Activated CD8-positive, alpha-beta memory T cell treated with anti-CD3 and anti-CD28 coated beads for 4 hours (primary cell): ENCODE measurements at places on chromosomes 1 and 21.

DNA sequence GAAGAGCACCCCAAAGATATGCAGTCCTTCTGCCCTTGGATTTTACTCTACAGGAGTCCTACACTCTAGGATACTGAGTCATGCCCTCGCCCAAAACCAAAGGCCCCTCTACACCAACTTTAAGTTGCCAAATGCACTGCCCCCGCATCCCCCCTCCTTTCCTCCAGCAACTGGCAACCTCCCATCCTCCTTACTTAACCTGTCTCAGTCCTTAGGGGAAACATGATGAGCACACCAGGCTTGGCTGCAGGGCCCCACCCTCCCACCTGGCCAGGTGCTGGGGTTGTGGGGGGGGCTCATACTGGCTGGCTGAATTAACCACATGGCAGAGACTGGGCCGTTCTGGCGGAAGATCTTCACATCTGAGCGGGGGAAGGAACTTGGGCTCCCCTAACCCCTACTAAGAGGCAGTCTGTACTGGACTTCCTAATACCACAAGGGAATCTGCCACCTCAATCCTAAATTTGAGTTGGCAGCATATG lies 1.2 kb downstream of the HDGF start:
- DNase-seq: no peak

GRCh38 chr1:32901823-32902534 lies 790 bp upstream of the TMEM54 start:
- no peak for DNase-seq

DNA sequence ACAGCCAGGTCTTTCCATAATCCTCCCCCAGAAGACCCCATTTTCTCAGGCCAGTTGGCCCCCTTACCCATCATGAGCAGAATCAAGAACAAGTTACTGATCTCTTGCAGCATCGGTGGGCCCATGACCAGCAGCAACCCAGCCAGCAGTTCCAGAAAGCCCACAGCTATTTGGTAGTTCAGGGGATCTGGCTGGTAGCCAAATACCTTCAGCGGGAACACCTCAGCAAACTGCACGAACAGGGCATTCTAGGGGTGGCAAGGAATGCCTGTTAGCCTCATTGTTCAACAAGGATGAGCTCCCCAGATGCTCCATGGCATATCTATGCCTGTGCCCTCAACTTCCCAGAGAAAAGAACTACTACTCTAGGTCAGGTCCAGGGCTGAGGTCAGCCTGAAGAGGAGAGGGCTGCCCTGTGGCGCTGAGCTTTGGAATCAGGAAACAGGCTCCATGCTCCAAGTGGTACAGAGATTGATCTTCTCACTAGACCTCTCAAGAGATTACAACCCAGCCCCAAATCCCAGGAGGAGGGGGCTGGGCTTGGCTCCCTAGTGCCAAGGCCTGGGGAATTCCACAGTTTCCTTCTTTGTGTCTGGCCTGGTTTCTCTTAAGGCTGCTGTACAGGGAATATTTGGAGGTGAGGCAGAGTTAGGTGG lies 1.3 kb downstream of the TMEM35B start:
- no peak for DNase-seq

DNA sequence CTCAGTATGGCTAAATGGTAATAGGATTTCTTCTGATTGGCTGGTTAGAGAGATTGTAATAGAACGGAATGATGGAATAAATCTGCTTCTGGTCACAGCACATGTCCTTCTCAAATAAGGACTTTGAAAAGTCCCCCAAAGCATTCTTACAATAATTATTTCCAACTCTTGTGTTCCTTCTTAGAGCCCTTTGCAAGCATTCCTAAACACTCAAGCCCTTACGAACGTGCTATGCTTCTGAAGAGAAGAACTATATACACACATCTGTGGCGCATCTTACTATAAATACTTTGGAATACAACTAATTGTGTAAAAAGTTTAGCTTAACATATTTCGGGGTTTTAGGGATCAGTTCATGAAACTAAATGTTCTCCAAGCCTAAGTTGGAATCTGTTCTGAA lies 25.6 kb downstream of the CLIC4 start:
- DNase-seq: no peak

GRCh38 chr1:28577738-28578536 lies 14.1 kb upstream of the RAB42 start:
- no peak for DNase-seq

GRCh38 chr1:247385283-247385682 lies 30.7 kb upstream of the NLRP3 start:
- DNase-seq: no peak

GRCh38 chr1:27873671-27874384 lies 1.5 kb downstream of the THEMIS2 start:
- no peak for DNase-seq

DNA sequence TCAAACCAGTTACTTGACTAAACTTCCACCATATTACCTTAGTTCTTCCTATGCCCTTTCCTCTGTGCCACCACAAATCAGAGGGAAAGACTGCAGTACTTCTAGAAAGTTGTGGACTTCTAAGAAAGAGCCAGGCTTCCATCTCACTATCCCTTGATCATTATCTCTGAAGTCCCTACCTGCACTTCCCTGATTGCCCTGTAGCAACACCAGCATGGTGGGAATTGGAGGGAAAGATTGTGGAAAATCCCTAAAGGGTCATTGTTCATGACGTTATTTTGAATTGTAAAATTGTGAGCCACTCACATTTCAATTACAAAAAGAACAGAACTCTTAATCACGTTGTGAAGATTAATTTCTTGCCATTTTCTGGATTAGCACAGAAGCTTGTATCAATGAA lies 23.4 kb upstream of the KIAA1614 start:
- no peak for DNase-seq

GRCh38 chr21:16742131-16742641 lies 770.7 kb upstream of the CXADR start:
- DNase-seq: no peak

GRCh38 chr1:23638188-23638619 lies 53.4 kb upstream of the RPL11 start:
- no peak for DNase-seq

DNA sequence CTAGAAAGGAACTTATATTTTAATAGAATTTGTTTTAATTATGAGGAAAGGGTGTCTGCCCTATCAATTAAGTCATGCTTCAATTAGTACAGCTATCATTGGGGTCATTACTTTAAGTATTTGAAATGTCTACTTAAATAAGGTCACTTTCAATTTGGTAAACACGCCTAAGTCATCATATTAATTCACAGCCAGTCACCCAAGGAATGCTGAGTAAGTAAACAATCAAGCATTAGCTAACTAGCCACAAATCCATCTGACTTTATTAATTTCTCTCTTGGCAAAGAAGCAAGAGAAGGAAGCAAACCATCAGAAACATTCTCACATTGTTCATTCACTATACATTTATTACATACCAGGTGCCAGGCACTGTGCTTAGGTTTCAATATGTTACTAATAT lies 1.2 kb upstream of the LRRC52 start:
- no peak for DNase-seq

GRCh38 chr1:203463469-203464062 lies 12.0 kb upstream of the PRELP start:
- no peak for DNase-seq

- no peak for DNase-seq
Observed at GRCh38 chr1:165298203-165298820, 58.2 kb downstream of the LMX1A start.

GRCh38 chr21:43597052-43597451 lies 62.2 kb downstream of the HSF2BP start:
- no peak for DNase-seq

DNA sequence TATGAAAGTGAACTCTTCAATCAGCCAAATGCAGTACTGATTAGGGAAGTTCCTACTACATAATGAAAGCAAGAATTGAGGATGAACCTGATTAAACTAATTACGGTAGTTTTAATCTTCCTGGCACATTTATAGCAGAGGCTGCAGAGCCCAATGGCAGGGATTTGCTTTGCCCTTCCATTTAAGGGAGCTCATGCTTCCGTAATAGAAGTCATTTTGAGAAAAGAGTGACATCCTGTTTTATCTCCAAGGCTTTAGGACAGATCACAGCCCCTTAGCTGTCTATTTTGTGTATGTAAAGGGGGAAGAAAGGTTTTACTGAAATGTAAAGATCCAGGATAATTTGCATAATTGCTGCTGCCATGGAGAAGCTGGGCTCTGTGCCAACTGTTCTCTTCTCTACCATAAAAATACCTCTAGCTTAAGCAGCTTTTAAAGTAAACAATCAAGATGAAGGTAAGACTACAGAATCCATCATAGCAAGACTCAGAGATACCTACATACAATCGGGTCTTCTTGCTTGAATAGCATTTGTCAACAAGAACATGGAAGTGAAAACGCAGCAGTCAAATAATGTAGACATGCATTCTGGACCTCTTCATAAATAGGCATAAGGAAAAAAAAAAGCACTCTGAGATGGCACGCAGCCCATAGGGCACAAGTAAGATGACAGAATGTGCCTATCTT lies 62.5 kb downstream of the ASH1L start:
- no peak for DNase-seq

GRCh38 chr1:221706876-221707582 lies 34.9 kb downstream of the DUSP10 start:
- DNase-seq: no peak

- DNase-seq: no peak
Observed at GRCh38 chr1:78475888-78476610, 14.7 kb upstream of the PTGFR start.

- no peak for DNase-seq
Observed at GRCh38 chr1:203207751-203208150, 21.2 kb upstream of the CHI3L1 start.
